ENCODE measurements at places on chromosomes 12 and 14. TPM values are rescaled to one million over a fixed set of nuclear protein-coding genes. Genes with fewer than 3 reads are reported as not detected.

DNA sequence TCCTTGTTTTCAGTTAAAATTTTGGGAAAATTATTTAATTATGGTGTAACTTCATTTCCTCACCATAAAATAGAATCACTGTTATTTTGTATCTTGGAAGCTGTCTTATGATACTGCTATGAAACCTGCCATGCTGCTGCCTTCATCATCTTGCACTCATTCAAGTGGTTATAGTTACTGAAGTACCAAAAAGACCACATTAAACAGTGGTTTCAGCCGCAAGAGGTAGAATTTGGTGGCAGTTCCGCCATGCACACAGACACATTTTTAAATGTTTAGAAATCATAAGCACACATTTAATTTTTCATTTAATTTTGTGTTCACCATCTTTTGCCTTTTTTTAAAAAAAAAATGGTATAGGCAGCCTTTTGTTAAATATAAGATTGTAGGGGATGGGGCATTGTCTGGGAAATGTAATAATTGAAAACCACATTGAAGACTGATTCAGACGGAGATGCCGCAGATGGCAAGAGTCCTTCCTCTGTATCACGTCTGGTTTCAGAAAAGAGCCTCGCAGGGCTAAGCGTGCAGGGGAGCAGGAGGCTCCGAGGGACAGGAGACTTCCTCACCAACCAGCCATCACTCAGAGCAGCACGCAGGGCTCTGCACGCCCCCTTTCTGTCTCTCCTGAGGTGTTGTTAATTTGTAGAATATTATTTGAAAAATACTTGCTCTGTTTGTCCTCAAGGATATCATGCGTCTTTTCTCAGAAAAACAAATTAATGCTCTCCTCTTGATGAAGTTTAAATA lies 115.2 kb upstream of the PELI2 start:
- no peak overlapping the region for H3K4me3 ChIP-seq
- H3K36me3 ChIP-seq: 0 out of 2 replicates have a peak, but pooled peaks cover 4% of the 10 kb centered on the region
- H3K4me1 ChIP-seq: no peaks in the 10 kb centered on the region
- no peak for DNase-seq
- no peak overlapping the region for H3K27ac ChIP-seq

- H3K4me1 ChIP-seq: no peaks in the 10 kb centered on the region
- no peak for DNase-seq
- H3K36me3 ChIP-seq: peaks cover 30% of the 10 kb centered on the region
- no peak overlapping the region for H3K4me3 ChIP-seq
- no peak overlapping the region for H3K27ac ChIP-seq
- H3K27me3 ChIP-seq: no peaks in the 10 kb centered on the region
These were observed 28.9 kb downstream of the GSG1 start for GRCh38 chr12:13074396-13075117.

Gene OR4M1
- total RNA-seq: not detected

DNA sequence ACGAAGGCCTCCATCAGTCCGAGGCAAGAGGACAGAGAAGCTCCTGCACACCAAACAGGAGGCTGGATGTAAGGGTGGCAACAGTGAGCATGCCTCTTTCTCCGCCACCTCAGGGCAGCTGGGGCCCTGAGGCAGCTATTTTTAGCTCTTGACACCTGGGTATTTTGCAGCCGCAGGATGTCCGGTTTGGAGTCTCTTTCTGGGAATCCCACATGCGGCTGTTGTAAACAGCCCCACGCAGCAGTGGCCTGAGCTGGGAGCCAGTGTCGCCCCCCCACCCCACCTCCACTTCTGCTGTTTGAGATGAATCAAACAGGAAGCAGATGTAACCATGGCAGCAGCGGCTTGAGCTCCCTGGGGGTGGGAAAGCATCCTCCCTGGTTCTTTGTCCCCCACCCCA lies 11.7 kb downstream of the HDAC7 start:
- H3K4me3 ChIP-seq: no peak overlapping the region
- no peak for DNase-seq

Gene KRT7
- total RNA-seq: 8.9 TPM

Gene CIROP
- total RNA-seq: not detected
